Astrocyte of the cerebellum (primary cell): ENCODE measurements at places on chromosomes 1 and 21.

- no peak for DNase-seq
Measured at GRCh38 chr1:52877554-52877953, 35.0 kb downstream of the ZYG11A start.

- peak; percentile 32 for DNase-seq
Measured at GRCh38 chr1:110780600-110781484, 92.1 kb upstream of the CD53 start.

DNA sequence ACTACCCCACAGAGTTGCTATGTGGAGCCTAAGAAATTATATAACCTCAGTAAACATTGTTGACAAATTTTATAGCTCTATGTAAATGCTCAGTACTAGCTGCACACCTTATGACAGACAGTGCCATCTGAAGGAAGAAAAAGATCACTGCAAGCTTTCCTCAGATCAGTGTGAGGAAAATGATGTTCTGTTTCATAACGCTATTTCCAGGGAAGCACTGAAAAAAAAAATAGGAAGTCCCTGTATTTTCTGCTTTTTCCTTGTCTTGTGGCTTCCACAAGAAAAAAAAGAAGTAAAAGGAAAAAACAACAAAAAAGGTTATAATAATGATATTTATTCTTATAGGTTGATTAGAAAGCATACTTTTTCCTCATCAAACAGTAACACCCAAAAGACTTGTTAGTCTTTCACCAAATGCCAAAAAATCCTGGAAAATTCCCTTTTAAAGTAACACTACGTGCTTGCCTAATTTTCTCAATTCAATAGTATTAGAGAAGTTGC is 23.2 kb downstream of the LYST start:
- no peak for DNase-seq

DNA sequence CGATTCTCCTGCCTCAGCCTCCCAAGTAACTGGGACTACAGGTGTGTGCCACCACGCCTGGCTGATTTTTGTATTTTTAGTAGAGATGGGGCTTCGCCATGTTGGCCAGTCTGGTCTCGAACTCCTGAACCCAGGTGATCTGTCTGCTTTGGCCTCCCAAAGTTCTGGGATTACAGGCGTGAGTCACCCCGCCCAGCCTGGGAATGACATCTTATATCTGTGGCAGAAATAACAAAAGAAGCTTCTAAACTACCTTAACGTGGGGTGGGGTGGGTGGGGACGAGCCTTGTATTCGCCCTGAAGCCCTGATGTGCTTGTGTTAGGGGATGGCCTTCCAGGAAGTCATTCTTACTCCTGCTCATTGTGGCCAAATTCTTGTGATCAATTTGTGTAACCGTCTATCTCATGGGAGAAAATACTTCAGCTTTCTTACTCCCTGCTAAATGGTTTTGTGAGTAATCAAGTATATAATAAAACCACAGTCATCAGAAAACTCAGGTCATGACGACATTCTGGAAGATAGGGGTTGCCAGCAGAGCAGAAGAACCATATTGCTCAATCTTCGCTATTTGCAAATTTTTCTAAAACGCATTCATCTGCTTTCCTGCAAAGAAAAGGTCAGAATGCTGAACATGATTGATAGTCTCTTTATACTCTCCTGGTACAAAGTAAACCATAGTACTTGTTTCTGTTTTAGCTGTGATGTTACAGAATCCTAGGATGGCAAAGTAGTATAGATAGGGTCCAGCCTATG is 63.2 kb downstream of the DIRAS3 start:
- peak; percentile 85 for DNase-seq

- peak; percentile 93 for DNase-seq
Measured at GRCh38 chr1:67060811-67061218, 6.9 kb upstream of the SLC35D1 start.

- DNase-seq: no peak
Measured at GRCh38 chr1:12587981-12588640, 29.9 kb downstream of the DHRS3 start.

DNA sequence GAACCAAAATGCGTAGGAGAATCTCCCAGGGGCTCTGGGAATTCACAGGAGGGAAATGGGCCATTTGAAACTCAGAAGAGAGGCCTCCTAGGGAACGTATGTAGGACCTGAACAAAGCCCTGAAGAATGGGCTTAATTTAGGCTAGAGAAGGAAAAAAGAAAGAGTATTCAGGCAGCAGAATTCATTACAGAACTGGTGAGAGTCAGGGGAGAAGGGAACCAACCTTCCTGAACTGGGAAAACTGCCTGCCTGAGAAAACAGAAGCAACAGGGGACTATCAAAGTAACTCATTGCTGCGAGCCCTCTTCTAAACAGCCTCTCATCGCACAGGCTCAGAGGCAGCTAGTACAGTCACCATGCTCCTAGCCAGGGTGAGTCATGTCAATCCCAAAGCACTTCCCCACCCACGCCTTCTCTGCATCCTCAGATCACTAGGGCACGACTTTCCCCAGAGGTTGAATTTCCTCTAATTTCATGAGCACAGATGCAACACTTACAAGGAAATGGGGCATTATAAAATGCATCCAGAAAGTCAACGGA is 98.1 kb downstream of the ADSS2 start:
- DNase-seq: peak; percentile 38

DNA sequence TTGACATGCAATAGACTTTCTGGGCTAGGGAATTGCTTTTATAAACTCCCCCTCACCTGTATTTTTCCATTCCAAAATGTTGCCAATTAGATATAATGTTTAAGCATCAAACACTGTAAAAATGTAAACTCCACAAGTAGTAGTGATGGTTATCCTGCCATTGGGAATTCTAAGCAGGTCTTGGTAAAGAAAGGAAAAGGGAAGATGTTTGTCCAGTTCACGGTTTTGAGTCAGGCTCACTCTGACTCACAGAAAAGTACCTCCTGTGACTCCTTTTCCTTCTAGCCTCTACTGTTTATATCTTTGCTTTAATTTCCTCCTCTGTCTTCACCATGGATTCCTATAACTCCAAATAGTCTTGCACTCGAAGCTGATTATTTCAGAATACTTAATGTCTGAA is 19.0 kb upstream of the PTPN14 start:
- no peak for DNase-seq

GRCh38 chr1:2791027-2791760 is 10.3 kb downstream of the TTC34 start:
- no peak for DNase-seq
